Islet precursor cell (in vitro differentiated cells): ENCODE measurements at places on chromosomes 12 and 14.

DNA sequence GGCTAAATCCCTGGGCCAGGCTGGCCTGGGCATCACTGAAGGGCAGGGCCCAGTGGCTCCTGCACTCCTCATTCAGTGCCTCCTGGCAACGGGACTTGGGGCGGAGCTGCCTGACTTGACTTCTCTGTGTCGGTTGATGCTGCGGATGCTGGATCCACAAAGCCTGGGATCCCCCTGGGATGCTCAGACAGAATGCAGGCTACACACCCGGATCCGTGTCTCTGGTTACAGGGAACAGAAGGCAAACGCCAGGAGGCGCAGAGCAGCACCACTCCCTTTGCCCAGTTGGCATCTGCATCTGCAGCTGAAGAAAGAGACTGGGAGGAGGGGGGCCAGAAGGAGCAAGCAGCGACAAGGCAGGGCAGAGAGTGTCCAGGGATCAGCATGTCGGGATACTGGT, 154.5 kb upstream of the FKBP4 start:
- DNase-seq: no peak

- DNase-seq: no peak
Observed at GRCh38 chr14:97106166-97106565, 309.0 kb downstream of the VRK1 start.

DNA sequence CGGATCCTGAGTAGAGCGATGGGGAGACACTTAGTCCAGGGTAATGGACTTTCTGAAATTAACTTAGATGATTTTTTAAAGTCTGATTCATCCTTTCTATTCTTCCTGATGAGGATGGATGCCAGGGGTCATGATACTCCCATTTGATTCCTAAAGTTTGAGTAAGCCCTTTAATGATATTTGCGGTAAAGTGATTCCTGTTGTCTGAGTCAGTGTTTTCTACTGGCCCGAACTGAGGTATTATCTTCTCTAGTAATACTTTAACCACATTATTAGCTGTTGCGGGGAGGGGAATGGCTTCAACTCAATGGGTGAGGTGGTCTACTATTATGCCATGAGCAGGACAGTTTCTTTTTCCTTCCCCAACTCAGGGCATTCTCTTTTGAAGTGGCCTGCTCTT, 111.6 kb downstream of the RIN3 start:
- DNase-seq: no peak

GRCh38 chr12:47602949-47603558, 102.8 kb downstream of the RPAP3 start:
- DNase-seq: no peak

DNA sequence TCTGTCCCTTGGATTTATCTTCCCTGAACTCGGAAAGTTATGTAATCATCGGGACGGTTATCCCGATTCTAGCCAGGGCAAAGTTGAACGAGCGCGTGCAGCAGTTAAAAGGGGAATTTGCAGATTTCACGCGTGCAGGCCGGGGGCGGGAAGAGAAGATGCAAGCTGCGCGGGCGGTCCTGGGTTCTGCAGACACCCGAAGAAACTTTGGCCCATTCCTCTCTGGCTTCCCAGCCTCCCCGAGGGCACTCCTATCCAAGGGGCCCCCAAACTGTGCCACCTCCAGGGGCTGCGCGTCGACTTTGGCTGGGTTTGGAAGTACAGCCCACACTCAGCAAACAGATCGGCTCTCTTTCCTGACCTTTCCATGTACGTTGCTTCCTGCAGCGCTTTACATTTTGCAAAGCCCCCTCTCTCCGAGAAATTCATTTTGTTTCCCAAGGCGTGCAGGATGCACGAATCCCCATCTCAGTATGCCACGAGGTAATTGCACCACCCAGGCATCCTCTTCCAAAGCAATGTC, 941 bp upstream of the PPP1CC start:
- DNase-seq: peak; percentile 60

GRCh38 chr14:101715210-101716076, 46.1 kb upstream of the PPP2R5C start:
- no peak for DNase-seq

DNA sequence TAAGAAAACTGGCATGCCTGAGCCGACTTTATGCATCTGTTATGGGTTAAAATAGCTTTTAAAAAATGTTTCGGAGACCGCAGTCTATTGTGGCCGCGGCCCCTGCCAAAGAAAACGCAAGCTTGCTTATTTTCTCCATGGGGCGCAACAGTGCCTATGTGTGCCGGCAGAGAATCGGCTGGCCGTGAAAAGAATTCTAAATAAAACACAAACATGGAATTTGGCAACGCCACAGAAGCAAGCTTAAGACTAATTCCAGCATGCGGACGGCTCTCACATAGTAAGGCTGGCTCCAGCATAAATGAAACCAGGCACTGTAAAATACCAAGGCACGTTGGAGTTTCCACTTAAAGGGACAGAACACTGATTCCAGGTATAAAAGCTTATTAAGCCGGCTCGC, 56.7 kb downstream of the BCL11B start:
- DNase-seq: no peak

DNA sequence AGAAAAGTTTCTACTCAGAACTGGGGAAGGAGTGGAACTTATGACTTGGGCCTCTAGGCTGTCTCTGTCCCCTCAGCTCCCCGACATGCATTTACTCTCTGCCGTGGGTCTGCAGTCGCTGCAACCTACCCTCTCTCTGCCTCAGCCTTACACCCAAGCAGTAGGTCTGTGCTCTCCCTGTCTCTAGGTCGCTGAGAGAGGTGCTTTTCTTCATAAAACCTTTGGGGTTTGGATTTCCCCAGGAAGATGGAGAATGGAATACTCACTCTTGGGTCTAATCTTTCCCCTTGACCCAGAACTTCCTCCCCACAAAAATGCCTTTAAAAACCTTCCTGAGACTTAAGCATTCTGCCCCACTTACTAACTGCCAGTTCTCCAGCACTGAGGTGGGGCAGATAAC, 12.9 kb downstream of the GPR84 start:
- DNase-seq: no peak

DNA sequence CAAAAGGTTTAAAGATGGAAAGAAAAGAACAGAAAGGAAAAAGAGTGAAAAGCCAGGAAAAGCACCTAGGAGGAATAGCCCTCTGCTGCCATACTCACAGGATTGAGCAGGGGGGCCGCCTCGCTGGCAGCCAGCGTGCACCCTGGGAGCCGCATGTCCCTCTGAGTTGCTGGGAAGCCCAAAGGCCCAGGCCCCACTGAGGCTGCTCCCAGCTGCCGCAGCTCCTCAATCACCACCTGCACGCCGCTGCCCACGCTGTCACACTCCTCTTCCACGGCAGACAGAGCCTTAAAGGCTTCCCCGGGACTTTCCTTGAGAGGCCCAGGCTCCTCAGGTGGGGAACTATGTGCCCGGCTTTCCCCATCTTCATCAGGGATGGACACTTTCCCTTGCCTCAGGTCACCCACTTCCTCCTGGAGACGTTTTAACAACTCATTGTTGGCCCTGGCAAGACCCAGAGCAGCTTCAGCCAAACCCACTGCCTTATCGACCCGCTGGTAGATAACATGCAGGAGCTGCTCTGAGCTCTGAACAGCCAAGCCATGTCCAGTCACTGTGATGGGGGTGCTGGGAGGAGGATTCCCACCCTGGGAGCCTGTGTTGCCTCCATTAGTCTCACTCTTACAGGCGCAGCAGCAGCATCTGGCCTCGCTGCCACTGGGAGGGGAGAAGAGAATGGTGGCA, 11.5 kb downstream of the C14orf93 start:
- no peak for DNase-seq

GRCh38 chr12:53505555-53506449, 1.5 kb downstream of the NPFF start:
- peak; percentile 56 for DNase-seq

DNA sequence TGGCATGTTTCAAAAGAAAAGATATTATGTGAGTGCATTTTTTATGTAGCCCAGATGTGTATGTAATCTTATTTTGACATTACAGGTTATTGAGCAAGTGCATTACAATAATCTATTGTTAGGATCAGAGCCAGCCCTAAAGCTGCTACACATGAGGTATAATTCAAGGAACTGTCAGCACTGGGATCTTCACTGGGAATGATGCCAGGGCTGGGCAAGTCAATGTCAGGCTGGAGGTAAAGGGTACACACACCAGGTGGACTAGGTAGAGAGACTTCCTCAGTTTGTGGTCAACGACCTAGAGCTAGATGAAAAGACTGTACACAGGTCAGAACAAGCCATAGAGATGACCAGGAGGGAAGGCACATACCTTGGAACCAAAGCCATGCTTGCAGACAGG, 15.4 kb downstream of the TRIM9 start:
- no peak for DNase-seq

DNA sequence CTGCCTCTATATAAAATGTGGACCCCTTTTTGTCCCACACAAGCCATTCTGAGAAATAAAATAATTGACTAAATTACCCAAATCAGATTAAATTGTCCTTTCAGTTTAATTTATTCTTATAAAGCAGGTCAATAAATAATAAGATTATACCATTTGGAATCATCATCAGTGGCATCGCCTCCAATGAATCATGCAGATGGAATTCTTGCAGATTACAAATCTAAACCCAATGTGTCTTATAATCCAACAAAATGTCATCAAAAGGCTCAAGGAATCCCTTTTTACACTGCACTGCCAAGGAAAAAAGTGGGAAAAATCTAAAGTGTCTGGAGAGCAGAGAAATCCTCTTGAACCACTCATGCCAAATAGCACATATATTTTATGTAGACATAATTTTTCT, 138.2 kb upstream of the TSPAN8 start:
- DNase-seq: no peak

DNA sequence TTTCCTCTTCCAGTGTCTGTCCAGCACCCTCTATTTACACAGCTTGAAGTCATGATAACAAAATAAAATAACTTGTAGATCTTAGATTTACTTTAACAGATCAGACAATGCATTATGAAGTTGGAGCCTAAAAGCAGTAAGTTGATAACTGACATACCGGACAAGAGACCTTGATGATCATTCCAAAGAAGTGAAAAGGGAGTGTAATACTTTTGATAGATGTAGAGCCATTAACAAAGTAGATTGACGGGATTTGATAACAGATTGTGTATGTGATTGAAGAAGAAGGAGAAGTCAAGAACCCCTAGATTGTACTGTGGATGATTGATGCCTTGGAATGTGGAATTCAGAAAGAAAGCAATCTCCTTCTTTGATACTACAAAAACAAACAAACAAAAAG, 403.8 kb upstream of the MGAT4C start:
- DNase-seq: no peak

DNA sequence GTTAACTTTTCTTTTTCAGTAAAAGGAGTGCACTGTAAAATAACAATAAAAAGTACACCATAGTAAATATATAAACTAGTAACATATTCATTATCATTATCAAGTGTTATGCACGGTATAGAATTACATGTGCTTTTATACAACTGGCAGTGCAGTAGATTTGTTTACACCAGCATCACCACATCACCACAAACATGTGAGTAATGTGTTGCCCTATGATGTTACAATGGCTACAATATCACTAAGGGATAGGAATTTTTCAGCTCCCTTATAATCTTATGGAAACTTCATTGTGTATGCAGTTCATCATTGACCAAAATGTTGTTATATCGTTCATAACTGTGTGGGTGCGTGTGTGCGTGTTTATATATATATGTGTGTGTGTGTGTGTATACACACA, 23.5 kb upstream of the NEDD1 start:
- no peak for DNase-seq

DNA sequence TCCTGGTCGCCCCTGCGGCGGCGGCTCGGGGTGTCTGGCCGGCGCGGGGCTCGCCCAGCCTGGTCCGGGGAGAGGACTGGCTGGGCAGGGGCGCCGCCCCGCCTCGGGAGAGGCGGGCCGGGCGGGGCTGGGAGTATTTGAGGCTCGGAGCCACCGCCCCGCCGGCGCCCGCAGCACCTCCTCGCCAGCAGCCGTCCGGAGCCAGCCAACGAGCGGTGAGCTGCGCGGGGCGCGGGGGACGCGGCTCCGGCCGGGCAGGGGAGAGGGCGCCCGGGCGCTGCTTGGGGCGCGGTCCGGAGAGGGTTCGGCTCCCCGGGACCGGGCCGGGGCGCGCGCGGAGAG, at the start of gene LGALS3:
LGALS3 (plus strand) TSS at position 167 of the 342 bp plus-strand sequence. CDS start 8,122 bp downstream, outside the sequence.
- peak; percentile 76 for DNase-seq

GRCh38 chr14:57182760-57183503, 85.8 kb downstream of the EXOC5 start:
- DNase-seq: peak; percentile 63

GRCh38 chr14:81506487-81506886, 27.2 kb downstream of the SEL1L start:
- no peak for DNase-seq

GRCh38 chr12:27185234-27186021, 58.7 kb upstream of the STK38L start:
- DNase-seq: no peak

DNA sequence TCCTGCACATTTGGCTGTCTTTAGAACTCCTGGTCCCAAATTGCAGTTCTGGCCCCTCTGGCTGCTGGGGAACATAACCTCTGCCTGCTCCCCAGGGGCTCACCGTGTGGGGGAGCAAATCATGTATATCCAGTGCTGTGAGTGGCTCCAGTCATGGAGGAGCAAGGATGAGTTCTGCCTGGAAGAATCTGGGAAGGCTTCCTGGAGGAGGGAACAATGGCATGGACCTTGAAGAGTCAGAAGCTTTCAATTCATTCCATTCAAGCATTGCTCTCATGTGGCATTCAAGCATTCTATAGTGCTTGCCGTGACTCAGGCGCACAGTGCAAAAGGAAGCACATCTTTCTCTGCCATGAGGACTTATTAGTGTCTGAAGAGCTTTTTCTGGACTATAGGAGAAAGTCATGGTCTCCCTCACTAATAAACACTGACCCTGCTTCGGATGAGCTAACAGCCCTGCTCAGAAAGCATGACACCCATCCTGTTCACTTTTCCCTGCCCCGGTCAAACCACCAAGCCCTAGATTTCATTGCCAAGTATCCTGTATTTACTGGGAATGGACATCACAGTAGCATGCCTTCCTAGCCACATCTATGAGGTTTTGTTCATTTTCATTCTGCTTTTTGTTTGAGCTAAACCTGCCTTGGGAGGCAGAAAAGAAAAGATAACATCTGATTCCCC, 3.5 kb downstream of the IFI27 start:
- DNase-seq: peak; percentile 38

- peak; percentile 81 for DNase-seq
Observed at GRCh38 chr12:19482036-19482435, 42.7 kb downstream of the AEBP2 start.

GRCh38 chr14:89618330-89618708, 201.3 kb upstream of the FOXN3 start:
- no peak for DNase-seq

DNA sequence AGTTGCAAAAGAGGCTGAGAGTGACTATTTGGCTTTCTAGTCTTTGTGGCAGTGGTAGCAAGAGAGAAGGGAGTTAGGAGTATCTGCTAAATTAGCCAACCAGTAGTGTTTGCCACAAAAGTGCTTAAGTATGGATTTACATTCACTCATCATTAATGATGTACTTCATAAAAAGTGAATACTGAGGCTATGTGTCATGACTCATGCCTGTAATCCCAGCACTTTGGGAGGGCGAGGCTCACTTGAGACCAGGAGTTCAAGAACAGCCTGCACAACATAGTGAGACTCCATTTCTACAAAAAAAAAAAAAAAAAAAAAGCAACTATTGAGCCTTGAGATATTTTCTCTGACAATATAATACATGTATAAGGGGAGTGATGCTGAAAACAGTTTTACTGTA, 36.8 kb downstream of the CCDC177 start:
- DNase-seq: no peak

GRCh38 chr12:33663000-33663654, 223.5 kb upstream of the SYT10 start:
- no peak for DNase-seq
